ENCODE measurements at places on chromosomes 16 and 17. TPM values are rescaled to one million over a fixed set of nuclear protein-coding genes. Genes with fewer than 3 reads are reported as not detected.

DNA sequence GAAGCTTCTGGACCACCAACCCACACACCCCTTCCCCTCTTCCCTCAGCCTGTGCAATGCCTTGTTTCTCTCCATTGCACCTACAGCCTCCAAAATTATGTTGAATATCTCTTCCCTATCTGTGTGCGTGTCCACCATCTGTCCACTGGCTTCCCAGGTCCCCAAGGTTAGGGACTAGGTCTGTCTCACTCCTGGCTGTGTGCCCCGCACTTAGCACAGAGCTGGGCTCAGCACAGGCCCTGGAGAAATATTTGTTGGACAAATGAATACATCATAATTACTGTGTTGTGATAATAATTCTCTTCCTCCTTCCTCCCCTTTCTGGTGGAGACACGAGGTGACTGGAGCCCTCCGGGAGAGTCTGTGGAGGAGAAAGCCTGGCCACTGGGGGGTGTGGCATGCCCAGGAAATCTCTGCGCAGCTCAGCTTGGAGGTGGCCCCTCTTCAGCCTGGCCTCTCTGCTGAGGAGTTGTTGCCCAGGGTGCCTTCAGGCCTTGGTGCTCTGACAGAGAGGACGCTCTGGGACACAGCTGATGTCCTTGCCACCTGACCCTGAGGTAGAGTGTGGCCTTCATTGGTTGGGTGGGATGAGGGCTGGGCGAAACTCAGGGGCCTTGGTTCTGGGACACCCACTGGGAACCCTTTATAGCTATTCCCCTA, 3.3 kb upstream of the BRD7 start:
- no peak for DNase-seq

DNA sequence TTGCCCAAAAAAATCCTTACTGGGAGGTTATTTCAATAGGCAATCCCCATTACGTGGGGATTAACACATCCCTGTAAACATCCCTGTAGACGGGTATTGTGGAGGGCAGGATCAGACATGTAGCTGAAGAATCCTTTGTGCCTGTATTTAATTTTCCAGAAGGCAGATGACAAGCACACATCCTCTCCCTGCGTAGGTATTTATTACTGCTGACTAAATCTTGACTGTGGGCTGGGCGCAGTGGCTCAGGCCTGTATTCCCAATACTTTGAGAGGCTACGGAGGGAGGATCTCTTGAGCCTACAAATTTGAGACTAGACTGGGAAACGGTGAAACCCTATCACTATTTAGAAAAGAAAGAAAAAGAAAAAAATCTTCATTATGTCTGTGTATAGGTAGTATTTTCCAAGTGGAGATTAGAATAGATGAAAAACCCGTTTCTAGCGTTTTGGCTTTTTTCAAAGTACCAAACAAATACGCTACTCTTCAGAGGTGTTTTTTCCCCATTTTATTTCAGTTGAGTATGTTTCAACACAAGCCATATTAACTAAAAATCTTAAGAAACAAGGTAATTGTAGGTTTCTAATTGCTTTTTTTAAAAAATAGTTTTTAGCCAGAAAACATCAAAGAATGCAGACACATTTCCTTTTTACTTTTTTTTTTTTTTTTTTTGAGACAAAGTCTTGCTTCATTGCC, 1.5 kb upstream of the MARF1 start:
- DNase-seq = no peak

DNA sequence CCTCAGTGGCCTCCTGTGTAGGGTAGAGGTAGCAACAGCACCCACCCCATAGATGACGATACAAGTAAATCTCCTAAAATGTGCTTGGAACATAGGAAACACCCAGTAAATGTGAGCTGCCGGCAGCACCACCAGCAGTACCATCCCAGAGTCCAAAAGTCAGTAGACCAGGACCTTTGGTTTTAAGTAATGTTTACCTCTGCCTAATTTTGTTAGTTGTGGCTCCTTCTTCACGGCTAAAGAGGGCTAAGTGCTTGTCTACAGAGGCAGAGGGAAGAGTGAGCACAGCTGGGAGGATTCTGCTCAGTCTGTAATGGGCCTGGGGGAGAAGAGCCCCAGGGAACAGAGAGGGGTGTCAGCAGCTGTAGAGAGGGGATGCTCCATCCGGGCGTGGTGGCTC, 91.3 kb upstream of the FBXO47 start:
- DNase-seq = no peak

- no peak for DNase-seq
These were observed 129.3 kb upstream of the AXIN2 start for GRCh38 chr17:65690626-65691310.

DNA sequence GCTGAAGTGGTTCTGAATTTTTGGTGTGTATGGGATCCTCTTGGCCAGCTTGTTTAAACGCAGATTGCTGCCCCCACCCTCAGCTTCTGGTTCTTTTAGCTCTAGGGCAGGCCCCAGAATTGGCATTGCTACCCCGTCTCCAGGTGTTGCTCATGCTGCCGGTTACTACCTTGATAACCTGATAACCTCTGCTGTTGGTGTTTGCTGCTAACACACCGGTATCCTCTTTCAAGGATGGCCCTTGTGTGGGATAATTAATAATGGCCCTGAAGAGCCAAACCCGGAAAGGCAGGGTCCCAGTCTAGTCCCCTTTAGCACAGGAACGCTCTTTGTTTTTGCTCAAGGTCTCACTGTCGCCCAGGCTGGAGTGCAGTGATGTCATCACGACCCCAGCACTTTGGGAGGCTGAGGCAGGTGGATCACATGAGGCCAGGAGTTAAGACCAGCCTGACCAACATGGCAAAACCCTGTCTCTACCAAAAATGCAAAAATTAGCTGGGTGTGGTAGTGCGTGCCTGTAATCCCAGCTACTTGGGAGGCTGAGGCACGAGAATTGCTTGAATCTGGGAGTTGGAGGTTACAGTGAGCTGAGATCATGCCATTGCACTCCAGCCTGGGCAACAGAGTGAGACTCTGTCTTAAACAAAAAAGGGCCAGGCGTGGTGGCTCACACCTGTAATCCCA, 1.3 kb upstream of the ST3GAL2 start:
- DNase-seq = no peak

DNA sequence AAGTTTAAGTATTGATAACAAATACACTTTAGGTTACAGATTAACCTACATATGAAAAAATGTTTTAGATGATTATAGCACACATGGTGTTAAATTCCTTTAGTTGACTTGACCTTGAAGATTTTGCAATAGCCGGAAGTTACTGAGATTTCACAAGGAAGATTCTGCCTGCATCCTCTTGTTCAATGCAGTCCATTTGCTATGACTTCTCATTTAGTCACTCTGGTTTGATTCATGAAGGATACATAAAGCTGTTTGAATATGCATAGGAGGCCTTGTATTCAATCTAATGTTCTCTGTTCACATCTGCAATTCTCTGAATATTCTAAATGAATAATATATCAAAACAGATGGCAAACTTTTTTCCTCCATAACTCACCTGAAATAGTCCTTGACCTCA, 870.2 kb upstream of the GOT2 start:
- no peak for DNase-seq

- DNase-seq = no peak
These were observed 41.6 kb downstream of the ARHGAP23 start for GRCh38 chr17:38469875-38470274.

DNA sequence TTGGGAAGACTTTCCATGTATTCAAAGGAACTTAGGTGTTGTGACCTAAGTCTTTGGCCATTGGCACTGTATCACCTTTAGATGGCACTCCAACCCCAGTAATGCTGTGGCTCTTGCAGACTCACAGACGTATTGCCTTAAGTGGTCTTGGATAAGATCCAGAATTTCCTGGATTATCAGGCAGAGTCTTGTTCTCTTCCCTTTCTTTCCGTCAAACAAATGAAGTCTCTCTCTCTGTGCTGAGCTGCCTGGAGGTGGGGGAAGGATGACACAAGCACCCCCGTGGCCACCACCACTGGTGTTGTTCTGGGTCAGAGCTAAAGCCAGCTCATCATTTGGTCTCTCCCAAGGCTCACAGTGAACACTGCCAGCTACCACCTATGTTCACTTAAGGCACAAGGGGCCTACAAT, 789.9 kb upstream of the KIF2B start:
- DNase-seq = no peak

GRCh38 chr16:84220851-84221250, 19.0 kb downstream of the KCNG4 start:
- DNase-seq = no peak

RAB11FIP4 gene
- 44.7 TPM for total RNA-seq

OTOP2 gene
- not detected for total RNA-seq

C1QTNF1 gene
- total RNA-seq = 8.7 TPM

ZNF205 gene
- total RNA-seq = 15.0 TPM
